ENCODE measurements at places on chromosomes 3 and 15.

- DNase-seq: no peak
Measured at GRCh38 chr3:187498211-187498724, 130.1 kb downstream of the RTP4 start.

DNA sequence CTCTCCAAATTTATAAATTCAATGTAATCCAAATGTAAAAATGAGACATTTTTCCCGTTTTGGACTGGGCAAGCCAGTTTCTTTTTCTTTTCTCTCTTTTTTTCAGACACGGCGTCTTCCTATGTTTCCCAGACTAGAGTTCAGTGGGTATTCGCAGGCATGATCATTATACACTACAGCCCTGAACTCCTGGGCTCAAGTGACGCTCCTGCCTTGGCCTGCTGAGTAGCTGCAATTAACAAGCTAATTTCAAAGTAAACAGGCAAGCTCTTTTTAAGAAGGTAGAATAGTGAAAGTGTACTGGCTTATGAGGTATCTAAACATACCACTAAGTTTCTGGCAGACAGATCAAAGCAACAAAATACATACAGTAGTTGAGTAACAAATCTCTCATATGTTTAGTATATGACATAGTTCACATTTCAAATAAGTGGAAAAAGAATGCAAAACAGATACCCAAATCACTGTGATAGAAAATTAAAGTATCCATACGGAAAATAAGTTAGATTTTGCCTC is 13.5 kb downstream of the HIGD1A start:
- DNase-seq: no peak

DNA sequence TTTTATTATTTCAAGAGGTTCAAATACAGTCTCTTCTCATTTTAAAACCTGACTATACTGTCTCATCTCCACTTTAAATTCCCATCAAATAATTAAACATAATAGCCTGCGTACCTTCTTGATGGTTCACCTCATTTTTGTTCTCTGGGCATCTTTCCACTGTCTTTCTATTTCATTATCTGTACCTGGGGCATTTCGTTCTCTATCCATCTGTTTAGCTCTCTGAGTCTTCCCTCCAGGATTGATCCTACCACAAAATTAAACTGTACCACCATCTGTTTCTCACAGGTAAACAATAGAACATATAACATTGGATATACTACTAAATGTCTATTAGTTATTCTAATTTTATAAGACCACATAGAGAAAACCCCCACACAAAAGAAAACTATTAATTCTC is 1331.4 kb downstream of the NSUN3 start:
- DNase-seq: no peak

GRCh38 chr3:72034986-72035385 is 250.0 kb upstream of the PROK2 start:
- no peak for DNase-seq

- DNase-seq: no peak
Measured at GRCh38 chr3:72887343-72887704, 522 bp upstream of the GXYLT2 start.

DNA sequence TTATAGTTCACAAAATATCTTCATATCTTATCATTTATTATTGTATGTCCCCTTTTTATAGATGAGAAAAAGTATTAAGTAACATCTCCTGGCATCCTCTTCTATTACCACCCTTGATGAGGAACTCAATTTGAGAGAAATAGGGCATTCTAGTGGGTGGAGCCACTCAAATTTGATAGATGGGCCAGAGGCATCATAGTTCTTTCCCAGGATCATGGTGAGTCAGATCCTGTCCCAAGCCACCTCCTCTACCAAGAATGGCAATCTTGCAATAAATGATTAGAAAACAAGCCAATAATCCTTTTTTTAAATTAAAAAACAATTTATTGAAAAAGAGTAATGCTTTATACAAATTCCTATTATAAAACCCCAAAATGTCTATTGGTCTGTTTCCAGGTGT is 16.8 kb downstream of the CLDN1 start:
- DNase-seq: no peak

DNA sequence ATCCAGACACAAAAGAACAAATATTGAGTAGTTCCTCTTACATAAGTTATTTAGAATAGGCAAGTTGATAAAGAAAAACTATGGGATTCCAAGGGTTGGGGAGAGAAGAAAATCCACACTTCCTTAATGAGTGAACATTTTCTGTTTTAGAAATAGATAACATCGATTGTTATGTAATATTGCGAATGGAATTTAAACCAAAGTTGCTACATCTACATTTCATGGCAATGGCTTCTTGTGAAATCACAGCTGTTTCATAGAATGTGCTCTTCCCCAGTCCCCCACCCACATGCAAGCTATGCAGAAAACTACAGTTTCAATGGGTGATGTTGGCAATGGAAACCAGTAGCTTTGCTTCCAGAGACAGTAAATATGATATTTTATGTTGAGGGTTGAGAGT is 1639.5 kb downstream of the SI start:
- DNase-seq: no peak

- DNase-seq: no peak
Measured at GRCh38 chr3:186909078-186909853, 21.1 kb upstream of the ST6GAL1 start.

DNA sequence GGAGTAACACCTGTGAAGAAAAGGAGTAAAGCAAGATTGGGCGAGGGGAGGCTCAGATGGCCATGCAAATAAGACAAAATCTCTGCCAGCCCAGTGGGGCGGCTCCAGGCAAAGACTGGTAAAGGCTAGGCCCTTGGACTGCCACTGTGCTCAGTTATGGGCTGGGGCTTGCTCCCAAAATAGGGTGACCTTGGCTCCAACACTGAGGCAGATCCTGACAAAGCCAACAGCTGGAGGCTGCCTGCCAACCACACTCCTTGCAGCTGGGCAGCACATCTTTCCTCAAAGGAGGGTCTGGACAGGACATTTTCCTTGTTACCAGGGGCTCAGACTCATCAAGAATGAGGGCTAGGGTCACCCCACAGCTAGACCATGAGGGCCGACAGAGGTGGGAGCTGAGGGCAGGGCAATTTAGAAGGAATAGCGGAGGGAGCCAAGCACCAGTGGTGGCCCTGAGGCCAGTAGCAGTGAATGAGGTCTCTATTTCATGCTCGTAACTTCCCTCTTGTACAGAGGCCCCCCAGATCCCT is 86.1 kb downstream of the CHRD start:
- DNase-seq: no peak

All from AML-193 (cell line).